ENCODE measurements at places on chromosomes 2 and 18.

- DNase-seq = no peak
Measured at GRCh38 chr2:198293281-198293680, 488.9 kb downstream of the PLCL1 start.

- no peak for DNase-seq
Measured at GRCh38 chr18:14974088-14974487, 226.1 kb downstream of the ANKRD30B start.

GRCh38 chr2:2644040-2644439, 313.0 kb upstream of the MYT1L start:
- no peak for DNase-seq

- no peak for DNase-seq
Measured at GRCh38 chr2:205937211-205937610, 148.8 kb downstream of the INO80D start.

- no peak for DNase-seq
Measured at GRCh38 chr2:136920652-136921333, 155.4 kb downstream of the THSD7B start.

DNA sequence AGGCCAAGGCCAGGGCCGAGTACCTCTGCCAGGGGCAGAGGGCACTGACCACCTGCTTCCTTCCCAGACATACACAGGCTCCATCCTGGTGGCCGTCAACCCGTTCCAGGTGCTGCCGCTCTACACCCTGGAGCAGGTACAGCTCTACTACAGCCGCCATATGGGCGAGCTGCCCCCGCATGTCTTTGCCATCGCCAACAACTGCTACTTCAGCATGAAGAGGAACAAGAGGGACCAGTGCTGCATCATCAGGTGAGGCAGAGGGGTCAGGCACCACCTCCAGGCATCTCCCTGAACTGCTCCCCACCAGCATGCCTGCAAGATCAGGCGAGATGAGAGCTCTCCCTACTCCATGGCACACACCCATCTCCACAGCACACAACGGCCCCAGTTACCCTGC, 31.1 kb downstream of the MYO7B start:
- DNase-seq = no peak

DNA sequence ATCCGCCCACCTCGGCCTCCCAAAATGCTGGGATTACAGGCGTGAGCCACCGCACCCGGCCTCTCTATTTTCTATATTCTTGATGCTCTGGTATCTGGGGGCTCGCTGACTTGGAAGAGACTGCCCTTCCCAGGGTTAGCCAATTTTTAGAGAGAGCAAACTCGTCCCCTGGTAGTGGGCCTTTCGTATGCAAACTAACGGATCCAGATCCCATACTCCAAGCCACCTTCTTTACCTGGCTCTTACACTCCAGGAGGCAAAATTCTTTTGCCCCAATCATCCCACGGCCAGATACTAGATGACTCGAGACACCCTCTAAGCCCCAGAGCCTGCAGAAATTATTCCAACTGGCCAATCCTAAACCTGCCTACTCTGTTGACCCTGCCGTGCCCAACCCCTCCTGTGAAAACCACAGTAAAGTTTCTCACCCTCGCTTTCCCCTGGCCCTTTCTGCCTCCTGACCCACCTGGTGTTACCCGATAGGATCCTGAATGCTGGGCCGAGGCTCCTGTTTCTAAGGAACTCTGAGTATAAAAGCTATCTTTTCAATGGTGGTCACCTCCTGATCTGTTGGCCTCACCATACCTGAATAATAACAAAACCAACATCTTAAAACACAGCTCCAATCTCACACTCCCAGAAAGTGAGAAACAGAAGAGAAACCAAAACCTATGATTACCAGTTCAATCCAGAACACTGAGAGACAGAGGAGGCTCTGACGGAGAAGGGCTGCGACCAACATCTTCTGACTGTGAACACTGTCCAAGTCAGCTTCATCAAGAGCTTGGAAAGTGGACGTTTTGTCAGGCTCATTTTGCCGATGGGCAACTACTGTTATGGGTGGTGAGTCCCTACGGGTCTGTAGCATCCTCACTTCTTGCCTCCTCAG, 57.6 kb upstream of the ZNF532 start:
- DNase-seq = no peak

DNA sequence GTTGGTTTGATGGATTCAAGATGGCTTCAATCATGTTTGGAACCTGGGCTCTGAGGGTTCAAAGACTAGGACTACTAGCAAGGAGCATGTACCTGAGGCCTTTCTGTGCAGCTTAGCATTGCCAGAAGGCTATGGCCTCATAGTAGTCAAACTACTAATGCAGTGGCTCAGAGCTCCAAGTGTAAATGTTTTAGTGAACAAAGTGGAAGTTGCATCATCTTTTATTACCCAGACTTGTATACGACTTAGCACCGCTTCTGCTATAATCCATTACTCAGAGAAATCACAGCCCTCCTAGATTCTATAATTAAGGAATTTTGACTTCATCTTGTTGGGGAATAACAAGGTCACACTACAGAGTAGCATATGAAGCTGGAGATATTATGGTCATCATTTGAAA, 210.5 kb downstream of the ERBB4 start:
- DNase-seq = no peak

- DNase-seq = no peak
Measured at GRCh38 chr18:32048507-32049091, 30.0 kb downstream of the RNF125 start.

DNA sequence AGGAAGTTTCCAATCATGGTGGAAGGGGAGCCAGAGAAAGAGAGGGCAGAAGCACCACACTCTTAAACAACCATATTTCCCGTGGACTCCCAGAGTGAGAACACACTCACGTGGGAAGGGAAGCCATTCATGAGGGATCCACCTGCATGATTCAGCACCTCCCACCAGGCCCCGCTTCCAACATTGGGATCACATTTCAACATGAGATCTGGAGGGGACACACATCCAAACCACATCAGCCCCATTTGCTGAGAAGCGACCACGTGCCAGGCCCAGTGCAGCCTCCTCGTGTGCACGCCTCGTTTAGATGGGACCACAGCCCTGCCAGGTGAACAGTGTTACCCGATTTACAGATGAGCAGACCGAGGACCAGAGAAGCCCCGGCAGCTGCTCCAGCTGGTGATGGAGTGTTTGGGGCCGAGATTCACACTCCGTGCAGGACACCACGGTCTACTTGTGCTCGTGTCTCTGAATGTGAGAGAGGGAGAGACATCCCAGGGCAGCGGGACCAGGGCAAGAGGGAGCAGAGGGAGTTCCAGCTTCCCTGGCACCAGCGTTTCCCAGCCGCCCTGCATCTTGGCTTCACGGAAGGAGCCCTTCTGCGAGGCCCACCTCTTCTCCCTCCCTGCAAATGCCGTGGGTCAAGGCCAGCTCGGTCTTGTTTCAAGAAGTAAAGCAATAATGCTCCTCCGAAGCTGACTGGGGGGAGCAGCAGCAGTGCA, 76.9 kb upstream of the ODC1 start:
- DNase-seq = no peak

GRCh38 chr2:109601783-109602182, 12.0 kb downstream of the SEPTIN10 start:
- no peak for DNase-seq

GRCh38 chr2:15840969-15841368, 99.4 kb upstream of the MYCN start:
- no peak for DNase-seq
